ENCODE measurements at places on chromosomes 3 and 15.

DNA sequence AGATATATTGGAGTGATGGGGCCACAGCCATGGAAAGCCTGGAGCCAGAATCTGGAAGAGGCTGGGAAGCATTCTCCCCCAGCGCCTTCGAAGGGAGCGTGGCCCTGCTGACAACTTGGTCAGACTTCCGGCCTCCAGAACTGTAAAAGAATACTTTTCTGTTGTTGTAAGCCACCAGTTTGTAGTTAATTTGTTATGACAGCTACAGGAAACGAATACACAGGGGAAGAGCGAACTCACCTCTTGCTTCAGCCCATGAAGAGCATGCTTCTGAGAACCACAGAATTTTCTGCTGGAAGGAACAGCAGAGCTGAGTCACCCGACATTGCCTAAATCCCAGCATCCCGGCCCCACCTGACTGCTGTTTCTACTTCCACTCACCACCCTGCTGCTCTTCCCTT is 501.7 kb downstream of the SHQ1 start:
- DNase-seq, result no peak

DNA sequence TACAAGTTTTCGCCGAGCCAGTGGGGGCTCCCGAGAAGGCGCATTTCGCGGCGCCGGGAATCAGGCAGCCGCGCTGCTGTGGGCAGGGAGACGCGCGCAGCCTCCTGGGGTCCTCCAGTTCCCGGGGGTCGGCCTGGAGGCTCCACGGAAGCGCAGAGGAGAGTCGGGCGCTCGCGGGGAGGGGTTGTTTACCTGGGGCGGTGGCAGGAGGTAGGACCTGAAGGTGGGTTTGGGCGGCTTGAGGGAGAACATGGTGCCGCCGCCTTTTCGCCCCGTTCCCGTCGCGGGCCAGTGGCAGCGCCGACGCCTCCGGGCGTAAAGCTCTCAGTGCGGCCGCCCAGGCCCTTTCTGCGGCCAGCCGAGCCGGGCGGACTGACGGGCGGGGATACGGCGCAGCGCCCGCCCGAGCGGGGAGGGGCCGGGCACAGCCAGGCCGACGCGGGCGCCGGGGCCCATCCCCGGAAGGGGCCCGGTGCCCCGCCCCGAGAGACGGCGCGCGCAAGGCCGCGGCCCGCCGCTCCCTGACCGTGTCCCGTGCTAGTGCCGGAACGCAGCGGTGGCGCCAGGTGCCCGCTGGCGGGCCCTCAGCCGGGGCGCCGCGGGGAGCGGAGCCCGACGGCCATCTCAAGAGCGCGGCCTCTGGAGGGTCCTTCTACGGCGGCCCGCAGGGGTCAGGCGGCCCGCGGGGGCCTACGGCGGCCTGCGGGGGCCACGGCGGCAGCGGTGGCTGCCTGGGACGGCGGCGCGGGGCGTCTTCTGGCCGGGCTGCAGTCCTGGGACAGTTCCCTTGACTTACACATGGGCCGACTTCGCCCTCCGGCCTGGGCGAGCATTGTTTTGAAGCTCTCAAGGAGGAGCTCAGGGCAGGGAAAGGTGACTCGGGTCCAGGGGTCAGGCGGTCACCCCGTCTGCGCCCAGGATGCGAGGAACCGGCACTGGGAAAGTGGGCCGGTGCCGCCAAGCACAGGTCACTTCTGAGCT is at the start of gene MTMR10:
TSS of gene MTMR10 (minus strand) at position 374 of the 981 bp plus-strand sequence. CDS start at position 252, 122 bp downstream.
- no peak for DNase-seq

DNA sequence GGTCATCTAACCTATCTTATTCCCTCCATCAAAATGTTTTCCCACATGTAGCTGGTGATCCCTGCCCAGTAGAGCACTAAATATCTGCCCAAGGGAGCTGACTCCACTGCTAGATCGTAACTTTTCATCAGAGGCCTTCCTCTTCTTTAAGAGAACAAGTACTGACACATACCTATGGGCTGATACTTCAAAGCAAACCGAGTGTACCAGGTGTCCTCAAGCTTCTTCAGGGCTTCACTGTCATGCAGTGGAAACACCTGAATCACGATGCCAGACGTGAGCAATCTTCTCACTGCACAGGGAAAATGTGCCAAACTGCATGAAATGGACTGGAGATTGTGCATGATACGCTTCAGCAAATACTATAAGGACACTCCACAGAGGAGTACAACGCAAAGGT is 41.6 kb downstream of the ANO10 start:
- no peak for DNase-seq

GRCh38 chr3:13134166-13134878 is 61.1 kb upstream of the IQSEC1 start:
- DNase-seq, result no peak

DNA sequence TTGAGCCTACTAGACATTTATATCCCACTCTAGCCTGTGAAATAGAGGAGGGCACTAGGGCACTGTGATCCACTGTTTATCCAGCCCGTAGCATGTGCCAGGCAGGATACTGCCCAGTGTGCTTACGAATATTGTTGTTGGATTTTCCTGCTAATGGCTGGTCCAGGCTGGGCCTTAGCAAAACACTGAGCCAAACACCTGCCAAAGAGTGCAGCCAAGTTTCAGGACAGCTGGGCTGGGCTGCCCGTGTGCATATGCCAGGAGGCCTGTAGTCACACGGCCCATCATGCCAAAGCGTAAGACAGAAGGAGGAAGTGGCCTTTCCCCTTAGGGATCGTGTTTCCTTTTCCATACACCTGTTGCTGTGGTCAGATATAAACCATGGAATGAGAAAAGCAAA is 54.5 kb upstream of the ABHD10 start:
- DNase-seq, result no peak

DNA sequence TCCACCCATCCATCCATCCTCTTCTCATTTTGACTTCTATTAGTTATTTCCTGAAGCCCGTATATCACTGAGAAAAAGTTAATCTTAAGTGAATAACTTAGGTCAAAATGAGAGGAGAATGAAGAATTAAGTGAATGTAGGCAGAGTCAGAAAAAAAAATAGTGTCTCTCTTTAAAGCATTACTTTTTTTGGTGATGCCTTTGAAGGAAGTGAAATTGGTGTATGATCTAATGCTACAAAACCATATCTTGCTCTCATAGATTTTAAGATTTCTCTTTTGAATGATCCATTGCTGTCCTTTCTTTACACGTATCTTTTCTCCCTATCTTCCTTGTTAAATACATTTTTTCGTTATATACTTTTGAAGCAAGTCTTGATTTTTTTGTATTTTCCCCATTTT is 23.4 kb downstream of the FNDC3B start:
- DNase-seq, result no peak

DNA sequence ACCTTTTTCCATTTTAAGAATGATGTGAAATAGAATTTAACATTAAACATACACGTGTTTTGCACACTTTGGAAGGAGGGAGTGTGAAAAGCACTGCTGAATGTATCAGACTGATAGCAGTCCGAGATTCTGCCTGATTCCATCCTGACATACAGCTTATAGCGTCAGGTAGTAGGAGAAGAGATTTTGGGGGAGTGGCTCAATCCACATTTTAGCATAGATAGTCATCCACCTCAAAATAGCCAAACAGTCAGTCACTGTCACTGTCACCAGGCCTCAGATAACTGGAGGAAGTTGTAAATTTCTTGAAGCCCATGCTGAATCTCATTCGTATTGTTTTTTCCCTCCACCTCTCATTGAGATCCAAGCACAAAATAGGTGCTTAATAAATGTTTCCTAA is 35.4 kb upstream of the ARHGEF26 start:
- no peak for DNase-seq

- DNase-seq, result no peak
Measured at GRCh38 chr15:81023483-81024264, 23.0 kb downstream of the TLNRD1 start.

DNA sequence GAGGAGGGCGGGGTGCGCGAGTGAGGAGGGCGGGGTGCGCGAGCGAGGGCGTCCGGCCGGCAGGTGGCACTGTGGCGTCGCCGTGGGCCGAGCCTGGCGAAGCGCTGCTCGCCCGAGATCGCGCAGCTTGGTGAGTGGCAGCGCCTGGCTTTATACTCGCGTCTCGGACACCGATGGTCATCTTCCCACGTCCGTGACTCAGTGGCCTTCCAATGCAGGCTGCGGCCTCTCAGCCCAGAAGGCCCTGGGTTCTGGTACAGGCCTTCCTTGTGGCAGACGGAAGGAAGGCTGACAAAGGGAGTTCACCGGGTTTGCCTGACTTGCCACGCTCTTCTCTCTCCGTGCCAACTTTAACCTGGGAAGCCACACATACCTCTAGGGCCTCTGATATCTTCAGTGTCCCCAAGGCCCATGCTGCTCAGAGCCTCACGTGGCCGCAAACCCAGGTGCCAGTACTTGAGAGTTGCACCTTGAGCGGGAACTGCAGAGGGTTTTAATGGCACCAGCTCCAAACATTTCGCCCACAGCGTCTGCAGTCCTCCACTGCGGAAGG is 195.3 kb upstream of the LYSMD4 start:
- no peak for DNase-seq

GRCh38 chr15:92600856-92601255 is 54.7 kb downstream of the FAM174B start:
- no peak for DNase-seq

DNA sequence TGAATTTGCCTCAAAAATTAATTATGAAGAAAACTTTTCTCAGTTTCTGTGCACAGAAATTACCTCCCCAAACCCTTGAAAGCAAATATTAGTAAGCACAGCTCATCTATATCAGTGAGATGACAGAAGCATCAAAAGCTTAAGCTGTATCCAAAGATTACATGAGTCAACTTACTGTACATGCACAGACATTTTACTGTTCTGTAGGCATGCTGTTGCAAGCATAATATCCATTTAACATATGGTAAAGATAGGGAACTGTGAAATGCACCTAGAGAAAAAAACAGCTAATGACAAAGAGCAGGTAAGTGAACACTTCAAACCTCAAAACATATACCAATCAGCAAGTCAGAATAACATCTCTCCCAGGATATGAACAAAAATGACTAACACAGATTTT is 20.9 kb downstream of the SHOX2 start:
- no peak for DNase-seq

DNA sequence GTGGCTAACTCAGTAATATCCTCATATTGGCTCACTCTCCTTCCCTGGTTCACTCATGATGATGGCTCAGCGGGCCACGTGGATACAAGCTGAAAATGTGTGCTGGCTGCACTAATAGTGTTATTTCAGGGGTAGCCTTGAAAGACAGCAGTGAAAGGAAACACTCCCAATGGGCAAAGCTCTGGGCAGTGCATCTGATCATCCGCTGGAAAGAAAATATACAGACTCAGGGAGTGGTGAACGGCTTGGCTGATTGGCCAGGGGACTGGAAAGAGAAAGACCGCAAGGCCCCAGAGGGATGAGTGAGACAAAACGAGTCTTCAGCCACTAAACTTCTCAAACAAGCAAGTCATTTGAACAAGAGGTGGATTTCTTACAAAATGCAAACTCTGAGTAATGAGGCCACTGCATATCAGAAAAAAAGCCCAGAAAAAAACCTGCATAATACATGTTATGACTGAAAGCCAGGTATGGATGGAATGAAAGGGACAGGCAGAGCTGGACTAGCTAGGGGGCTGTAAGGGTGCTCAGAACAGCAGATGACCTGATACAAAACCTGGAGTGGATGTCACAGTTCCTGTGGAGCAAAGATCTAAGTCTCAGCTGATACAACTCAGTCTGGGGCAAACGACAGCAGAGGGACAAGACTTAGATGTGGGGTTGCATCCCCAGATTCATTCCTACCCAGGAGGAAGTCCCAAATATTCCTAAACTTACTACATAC is 33.3 kb downstream of the CMTM6 start:
- no peak for DNase-seq

DNA sequence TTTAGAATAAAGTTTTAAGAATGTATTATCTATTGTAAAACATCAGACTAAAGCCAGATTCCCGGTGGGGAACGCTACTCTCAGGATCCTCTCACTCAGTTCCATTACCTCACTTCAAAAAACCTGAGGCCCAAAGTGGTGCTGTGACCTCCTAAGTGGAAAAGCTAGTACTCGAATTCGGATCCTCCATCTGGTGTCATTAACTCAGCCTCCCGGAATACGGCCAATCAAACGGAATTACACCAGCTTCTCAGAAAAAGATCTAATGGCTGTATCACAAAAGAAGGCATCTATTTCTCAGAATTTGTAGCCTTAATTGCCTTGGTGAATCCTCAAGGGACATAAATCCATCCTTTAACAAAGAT is 627 bp downstream of the ACAD11 start:
- DNase-seq, result peak; percentile 97

- no peak for DNase-seq
Measured at GRCh38 chr3:49966233-49966942, 26.4 kb downstream of the RBM6 start.

DNA sequence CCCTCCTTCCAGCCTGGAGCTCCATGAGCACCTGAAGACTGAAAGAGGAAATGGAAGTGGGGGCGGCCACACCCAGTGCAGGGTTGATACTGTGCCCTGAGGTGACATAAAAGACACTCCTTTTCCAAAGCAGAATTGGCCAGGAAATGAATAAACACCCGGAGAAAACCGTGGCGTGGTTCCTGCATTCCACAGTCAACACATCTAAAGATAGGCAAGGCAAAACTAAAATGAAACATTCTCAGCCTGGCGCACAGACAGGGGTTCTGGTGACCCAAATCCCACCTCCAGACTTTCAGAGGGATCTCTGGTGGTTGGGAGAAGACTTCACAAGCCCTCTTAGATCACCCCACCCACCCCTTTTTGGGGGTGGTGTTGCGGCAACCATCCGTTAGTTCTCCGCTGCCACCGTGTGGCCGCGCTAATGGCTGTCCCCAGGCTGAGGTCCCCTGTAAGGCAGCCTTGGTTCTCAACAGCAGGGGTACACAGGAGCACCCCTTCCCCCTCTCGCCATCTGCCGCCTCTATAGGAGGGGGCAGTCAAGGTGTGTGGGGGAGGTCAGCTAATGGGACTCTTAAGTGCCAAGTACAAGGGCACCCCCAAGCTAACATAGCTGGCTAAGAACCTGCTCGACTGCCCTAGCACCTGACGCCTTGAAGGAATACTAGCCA is 2.5 kb upstream of the MST1R start:
- DNase-seq, result no peak

- no peak for DNase-seq
Measured at GRCh38 chr3:73228437-73228836, 167.0 kb downstream of the EBLN2 start.

GRCh38 chr3:77816366-77816765 is 776.5 kb downstream of the ROBO2 start:
- no peak for DNase-seq

GRCh38 chr3:18345015-18345367 is 80.1 kb downstream of the SATB1 start:
- no peak for DNase-seq

DNA sequence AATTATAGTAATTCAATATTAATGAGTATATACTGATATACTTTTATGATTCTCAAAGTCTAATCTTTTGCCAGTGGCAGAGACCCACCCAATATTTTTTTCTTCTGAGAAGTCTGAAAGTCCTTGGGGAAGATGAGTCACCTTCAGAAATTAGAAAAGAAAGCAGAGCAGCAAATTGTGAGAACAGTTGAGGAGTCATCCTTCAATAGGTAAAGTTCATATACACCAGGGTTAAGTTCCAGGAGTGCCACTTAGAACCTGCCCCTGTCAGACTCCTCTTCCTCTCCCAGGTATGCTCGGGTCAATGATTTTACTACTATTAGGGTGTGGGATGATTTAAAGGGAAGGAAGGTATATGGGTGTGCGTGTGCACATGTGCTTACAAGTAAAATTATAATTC is 7.1 kb downstream of the CLRN1 start:
- no peak for DNase-seq

Measured in NCI-H524 treated with DMSO at 0.1 percent for 48 hours (cell line).